ENCODE measurements at places on chromosomes 7 and 10.

GRCh38 chr7:122006687-122007086 is 133.7 kb downstream of the PTPRZ1 start:
- DNase-seq, result no peak

- no peak for DNase-seq
Measured at GRCh38 chr10:5670662-5671375, 4.4 kb upstream of the ASB13 start.

DNA sequence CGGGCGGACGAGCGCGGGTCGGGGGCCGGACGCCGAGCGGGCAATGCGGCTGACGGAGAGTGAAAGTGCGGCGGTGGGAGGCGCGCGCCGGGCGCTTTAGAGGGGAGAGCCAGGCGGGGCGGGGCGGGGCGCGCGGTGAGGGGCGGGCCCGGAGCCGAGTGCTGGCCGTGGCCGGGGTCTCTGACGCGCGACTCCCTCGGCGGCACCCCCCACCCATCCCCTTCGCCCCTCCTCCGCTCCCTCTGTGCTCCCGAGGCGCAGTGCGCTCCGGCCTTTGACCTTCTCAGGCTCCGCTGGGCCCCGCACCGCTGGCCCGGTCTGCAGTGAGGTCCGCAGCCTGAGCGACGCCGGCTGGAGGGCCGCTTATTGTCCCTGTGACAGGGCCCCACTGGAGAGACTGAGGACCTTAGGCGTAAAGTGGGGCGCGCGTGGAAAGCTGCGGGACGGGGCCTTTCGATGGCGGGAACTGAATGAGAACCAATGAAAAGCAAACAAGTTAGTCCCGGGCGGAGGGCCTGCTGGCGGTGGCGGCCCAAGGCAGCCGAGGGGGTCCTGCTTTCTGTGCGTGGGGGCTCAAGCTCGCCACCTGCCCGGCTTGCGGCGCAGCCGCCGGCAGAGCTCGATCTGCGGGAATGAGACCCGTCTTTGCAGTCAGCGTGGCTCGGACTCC is at the start of gene CXCL12:
Gene CXCL12 (minus strand): TSS at position 72 of the 670 bp plus-strand sequence. CDS start 92 bp downstream, outside the sequence.
- no peak for DNase-seq

GRCh38 chr10:33631991-33632390 is 297.5 kb upstream of the NRP1 start:
- DNase-seq, result no peak

GRCh38 chr10:6082496-6083395 is 6.1 kb upstream of the RBM17 start:
- DNase-seq, result no peak

DNA sequence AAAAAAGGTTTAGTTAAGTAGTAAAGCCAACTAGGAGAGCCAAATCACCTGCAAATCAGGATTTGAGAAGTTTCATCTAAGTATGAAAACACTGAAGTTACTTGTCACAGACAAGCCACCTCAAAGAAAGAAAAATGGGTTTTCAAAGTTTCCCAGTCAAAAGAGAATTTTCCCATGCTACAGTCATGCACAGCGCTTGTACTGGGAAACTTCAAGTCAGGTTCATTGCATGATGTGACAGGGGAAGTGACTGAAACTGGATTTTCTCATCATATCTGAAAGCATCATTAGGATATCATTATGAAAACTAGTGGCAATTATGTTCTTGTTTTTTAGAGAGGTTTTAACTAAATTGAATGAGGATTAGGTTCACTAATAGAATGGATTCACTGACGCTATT is 167.0 kb downstream of the SGMS1 start:
- no peak for DNase-seq

DNA sequence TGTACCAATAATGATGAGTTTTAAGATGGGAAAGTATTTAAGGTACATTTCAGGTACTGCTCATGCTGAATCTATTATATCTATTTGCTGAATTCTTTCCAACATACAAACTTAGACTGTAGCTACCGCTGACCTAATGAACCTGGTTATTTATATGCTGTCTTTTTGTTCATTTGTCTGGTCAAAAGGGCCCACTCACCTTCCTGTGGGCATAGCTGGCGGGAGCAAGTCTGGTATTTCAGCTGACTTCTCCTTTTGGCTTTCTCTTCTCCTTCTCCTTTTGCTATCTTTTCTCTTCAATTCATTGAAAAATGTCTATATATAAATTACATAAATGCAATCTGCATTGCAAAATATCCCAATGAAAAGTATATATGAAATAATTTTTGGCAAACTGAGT is 9.5 kb downstream of the PLXDC2 start:
- no peak for DNase-seq

GRCh38 chr7:113118074-113118959 is at the start of gene SMIM30:
Gene SMIM30 (minus strand): TSS chr7:113118554. CDS start chr7:113117578, 976 bp downstream.
- peak; percentile 93 for DNase-seq

- DNase-seq, result no peak
Measured at GRCh38 chr10:34505338-34505737, 309.8 kb downstream of the PARD3 start.

GRCh38 chr10:31261511-31262311 is 57.3 kb upstream of the ZEB1 start:
- DNase-seq, result no peak

DNA sequence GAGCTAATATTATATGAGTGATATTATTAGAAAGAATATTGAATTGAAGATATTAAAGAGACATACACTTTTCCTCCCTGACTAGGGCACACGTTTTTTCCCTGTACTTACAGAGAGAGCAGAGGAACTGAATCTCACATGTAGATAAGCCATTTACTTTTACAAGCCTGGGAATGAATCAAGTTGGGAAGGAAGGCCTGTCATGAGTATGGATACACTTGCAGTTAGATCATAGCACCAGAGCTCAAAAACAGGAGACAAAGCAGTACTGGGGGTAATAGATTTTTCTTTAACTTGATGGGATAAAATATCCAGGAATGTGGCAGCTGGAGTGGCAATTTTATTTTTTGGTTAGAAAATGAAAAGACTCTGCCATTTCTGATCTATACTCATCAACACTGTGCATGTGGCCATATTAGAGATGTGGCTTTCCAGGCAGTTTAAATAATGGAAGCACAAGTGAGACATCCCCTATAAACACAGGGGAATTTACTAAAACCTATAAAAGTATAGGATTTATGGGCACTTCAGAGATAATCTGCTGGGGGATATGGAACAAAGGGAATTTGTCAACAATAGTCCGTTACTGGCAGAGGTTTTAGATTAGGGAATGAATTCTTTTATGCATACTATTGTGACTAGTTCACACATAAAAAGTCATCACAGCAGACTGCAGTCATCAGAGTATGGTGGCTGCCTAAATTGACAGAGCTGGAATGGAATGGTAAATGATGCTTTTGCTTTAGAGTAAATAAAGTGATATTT is 657.7 kb upstream of the MBL2 start:
- DNase-seq, result no peak

- no peak for DNase-seq
Measured at GRCh38 chr7:135197343-135197742, 14.0 kb downstream of the WDR91 start.

DNA sequence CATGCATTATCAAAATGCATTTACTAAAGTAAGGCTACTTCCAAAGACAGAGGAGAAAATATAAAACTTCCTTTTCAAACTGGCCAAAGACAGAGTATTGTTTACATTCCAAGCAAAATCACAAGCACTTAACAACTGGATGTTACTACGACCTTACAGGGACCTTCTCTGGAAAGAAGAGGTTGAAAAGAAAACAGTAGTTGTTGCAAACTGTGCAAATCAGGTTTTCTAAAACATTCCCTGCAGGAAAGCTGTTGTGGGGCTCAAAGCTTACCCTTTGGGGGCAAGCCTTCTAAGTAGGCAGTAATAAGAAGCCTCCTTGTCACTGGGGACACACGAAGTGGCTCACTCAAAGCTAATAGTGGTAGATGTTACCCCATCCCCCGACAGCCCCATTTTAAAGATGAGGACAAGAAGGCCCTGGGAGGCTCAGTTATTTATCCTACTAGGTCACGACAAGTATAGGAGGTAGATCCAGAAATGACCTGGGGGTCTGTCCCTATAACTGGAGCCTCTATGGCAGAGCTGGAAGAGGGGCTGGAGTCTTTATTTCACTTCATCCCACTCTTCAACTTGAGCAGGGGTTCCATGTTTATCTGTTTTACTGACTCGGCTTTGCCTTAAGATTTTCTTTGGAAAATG is 46.6 kb downstream of the ATXN7L1 start:
- DNase-seq, result peak; percentile 30

GRCh38 chr7:38542156-38542555 is 89.0 kb downstream of the AMPH start:
- no peak for DNase-seq

GRCh38 chr7:20314198-20314597 is 16.5 kb upstream of the ITGB8 start:
- no peak for DNase-seq

DNA sequence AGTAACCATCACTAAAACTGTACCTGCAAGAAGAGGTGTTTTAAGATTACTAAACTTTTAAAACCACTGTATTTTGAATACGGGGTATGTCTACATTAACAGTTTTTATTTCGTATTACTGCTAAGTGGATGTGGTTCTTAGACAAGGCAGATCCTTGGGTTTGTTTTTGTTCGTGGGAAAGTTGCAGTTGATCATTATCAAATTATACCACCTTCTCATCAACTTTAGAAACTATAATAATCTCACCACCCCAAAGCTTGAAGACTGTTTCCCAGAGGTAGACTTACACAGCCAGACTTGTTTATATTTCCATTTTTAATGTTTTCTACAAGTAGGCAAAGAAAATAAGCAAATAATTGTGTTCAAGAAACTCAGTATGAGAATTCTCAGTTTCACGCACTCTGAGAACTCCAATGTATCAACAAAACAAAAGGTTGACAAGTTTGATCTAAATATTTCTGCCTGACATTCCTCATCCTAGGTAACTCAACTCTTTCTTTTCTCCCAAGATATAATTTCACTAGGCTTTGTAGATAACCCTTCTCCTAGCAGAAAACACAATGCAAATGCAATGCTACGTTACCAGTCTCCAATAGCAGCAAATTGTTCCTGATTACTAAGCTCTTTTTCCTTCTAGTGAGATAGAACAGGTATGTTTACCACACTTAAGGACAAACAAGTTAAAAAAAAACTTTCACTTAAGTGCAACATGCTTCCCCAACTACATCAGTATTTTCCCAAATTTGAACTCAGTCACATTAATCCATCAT is 36.0 kb downstream of the IGF2BP3 start:
- DNase-seq, result no peak

GRCh38 chr7:101922631-101923601 is 105.5 kb downstream of the CUX1 start:
- no peak for DNase-seq

DNA sequence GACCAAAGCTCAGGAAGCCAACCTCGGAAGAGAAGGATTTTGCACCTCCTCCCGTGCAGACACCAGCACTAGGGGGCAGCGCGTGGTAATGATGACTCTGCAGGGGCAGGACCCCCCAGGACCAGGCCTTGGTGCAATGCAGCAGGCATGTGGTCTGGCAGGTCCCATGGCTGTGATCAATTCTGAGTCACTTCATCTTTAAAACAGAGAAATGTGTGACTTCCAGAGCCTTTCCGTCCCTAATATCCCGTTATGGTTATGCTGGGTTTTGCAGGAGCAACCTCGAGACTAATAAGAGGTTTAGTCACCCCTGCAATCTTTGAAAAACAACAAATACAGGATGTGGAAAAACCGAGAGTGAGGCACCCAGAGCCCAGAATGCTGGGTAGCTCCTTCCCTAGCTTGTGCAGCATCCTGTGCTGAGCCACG is 30.2 kb upstream of the GJD4 start:
- peak; percentile 85 for DNase-seq

- no peak for DNase-seq
Measured at GRCh38 chr7:117472335-117472734, 7.5 kb upstream of the CFTR start.

DNA sequence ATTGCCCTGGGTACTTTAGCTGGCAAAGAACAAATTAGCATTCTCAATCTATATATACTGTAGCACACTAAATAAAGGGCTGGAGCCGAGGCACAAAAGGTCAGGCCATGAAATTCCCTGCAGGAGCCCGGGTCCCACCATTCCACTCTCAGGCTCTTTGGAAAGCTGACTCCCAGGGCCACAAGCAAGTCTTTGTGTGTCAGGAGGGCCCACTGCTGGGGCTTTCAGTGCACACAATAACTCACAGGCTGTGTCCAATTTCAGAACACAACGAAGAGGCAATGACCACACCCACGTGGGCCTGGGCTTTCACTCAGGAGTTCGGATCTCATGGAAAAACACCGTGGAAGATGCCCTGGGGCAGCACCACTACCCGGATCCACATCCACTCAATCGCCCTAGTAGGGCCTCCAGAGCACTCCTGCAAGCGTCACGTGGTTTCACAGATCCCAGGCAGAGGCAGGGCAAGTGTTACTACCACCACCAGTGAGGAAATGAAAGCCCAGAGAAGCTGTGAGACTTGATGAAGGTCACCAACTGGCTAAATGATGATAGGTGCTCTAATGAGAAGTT is 60.3 kb downstream of the COBL start:
- DNase-seq, result no peak

DNA sequence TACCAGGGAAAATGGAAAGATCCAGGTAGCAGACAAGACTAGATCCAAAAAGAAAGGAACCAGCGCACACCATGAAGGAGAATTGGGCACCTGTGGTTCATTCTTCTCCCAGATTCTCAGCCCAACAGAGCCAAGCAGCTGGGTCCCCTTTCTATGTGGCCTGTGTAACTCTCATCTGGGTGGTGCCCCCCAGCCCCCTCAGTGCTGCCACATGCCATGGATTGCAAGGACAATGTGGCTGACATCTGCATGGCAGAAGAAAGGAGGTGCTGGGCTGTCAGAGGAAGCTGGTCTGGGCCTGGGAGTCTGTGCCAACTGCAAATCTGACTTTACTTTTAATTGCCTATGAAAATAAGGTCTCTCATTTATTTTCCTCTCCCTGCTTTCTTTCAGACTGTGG is 21.4 kb downstream of the PRSS2 start:
- no peak for DNase-seq

- DNase-seq, result no peak
Measured at GRCh38 chr10:123359539-123359938, 205.3 kb downstream of the BUB3 start.

GRCh38 chr7:83517035-83517700 is 131.8 kb downstream of the SEMA3E start:
- no peak for DNase-seq

DNA sequence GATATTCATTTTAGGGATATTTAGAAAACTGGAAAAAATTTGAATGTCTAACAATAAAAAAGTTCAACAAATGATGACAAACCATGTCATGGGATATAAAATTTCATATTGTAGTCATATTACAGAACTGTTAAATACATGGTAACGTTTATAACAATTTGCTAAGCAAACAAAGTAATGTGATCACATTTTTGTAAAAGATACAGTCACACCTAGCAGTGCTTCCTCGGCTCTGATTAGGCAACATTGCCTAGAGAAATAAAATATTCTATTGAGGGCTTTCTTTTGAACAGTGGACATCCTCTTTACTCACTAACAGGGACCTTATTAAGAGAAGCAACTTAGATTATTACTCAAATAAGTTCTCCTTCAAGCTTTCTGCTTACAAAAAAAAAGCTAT is 605.5 kb downstream of the GATA3 start:
- no peak for DNase-seq
